ENCODE measurements at places on chromosomes 2 and 18.

GRCh38 chr2:226478109-226478809 lies 321.4 kb downstream of the IRS1 start:
- DNase-seq, result no peak

DNA sequence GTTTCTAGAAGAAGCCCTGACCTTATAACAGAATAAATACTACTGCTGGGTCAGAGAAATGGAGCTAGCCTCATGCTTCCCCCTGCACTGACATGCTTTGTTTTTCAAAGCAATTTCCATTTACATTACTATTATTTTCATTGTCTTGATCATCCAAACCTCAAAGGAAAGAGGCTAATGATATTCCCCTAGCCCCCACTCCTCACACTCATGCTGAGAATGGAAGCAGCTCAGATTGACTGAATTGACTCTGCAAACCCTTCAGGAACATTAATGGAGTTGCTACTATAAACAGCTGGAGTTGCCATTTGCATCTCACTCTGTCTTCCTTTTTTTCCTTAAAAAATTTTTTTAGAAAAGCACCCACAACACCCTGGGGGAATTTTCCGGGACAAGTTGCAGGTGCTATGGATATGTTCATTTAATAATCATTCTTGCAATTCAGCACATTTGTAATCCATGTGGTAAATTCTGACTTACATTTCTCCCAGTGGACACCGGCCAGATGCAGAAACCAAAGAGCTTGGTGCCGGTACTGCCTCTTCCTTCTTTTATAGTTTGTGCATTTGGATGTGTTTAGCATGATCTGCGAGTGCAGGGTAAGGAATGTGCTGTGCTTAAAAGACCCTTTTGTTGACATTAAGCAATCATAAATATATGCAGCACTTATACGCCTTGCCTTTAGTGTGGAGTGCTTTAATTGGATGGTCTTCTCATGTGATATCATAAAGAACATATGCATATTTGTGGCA lies 103.3 kb upstream of the OSR1 start:
- no peak for DNase-seq

DNA sequence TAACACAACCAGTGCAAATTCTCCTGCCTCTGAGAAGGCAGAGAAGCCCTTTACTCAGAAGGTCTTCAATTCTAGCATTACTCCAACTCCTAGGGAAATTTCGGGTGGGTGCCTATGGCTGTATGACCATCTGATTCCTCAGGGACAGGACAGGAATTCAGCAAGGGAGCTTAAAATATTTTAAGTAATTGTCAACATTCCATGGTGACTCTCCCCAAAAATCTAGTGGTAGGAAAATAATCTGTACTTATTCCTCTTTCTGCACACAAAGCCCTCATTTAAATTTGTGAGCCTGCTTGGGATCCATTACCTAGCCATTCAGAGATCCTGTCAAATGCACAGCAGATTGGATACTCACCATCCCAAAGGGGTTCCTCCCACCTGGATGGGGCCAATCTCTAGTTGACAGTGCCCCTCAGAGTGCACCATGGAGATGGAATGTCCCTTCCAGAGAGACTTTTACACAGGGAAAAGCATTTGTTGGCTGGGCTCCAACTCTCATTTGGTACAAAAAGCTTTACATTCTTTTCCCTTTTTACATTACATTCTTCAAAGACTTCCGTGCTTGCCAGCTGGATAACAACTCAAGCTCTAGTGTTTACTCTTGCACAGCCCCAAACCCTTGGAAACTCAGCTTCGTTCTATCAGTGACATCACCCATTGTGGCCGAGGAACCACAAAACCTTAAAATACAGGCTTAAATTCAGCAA lies 3.1 kb upstream of the TMEM150A start:
- no peak for DNase-seq

DNA sequence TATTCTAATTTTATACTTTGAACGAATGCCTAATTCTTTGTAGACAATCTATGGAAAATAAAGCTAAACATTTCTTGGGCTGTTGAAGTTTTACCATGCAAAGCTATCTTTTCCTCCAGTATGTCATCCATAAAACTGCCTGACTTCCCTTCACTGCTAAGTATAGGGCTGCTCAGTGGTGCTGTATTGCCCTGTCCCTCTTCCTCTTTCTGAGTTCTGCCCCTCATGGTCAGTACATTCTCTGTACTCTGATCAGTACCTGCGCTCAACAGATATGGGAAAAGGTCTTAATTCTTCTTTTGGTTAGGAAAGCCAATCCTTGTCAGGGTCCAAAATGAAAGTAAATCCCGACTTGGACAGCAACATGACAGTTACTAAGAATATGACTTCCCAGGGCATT lies 321.9 kb downstream of the RAD51AP2 start:
- DNase-seq, result no peak

GRCh38 chr18:64974391-64975125 lies 776.3 kb upstream of the CDH7 start:
- no peak for DNase-seq

GRCh38 chr2:172065111-172065510 lies 20.2 kb upstream of the DLX1 start:
- DNase-seq, result no peak

- DNase-seq, result no peak
Measured at GRCh38 chr2:51039581-51039980, 7.6 kb upstream of the NRXN1 start.

GRCh38 chr2:224479826-224480225 lies 77.9 kb upstream of the FAM124B start:
- DNase-seq, result no peak

- no peak for DNase-seq
Measured at GRCh38 chr2:45466053-45466452, 145.0 kb downstream of the SRBD1 start.

GRCh38 chr2:208265371-208265800 lies 669 bp upstream of the PIKFYVE start:
- DNase-seq, result no peak

- no peak for DNase-seq
Measured at GRCh38 chr2:39991298-39991697, 212.2 kb upstream of the THUMPD2 start.

DNA sequence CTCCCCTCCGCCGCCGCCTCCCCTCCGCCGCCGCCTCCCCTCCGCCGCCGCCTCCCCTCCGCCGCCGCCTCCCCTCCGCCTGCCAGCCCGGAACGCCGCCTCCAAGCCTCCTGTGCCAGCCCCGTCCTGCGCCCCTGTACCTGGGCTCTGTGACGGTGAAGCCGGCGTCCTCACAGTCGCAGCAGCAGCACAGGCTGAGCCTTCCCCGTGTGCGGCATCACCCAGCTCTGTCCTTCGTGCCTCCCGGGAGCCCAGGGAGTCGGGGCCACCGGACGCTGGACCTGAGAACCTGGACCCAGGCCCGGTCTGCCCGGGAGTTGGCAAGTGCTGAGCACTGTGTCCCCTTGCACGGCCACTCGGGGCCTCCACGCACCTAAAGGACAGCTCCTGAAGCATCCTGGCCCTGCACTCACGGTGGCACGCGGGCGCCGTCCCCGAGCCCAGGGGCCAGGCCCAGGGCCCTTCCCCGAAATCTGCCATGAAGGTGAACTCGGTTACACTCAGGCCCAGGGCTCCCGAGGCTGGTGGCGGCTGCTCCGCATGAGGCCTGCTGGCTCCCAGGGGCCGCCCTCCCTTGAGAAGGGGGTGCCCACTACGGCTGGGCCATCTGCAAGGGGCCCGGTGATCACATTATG lies 32.9 kb downstream of the RTP5 start:
- no peak for DNase-seq

DNA sequence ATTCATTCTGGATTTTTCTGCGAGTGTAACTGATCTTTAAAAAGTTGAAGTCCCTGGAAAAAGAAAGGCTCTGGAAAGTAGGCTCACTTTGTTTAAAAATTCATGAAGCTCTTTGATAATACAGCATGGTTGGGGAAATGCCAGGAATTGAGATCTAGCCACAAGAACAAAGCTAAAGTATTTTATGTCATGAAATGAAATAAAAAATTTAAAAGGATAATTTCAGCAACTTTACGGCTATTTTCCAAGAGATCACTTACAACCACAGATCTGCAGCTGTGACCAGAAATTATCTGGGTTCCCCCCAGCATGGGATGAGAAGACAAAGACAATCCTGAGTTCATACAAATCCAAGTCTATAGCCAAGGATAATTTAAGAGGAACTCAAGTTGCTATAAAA lies 25.3 kb upstream of the RFX8 start:
- no peak for DNase-seq

DNA sequence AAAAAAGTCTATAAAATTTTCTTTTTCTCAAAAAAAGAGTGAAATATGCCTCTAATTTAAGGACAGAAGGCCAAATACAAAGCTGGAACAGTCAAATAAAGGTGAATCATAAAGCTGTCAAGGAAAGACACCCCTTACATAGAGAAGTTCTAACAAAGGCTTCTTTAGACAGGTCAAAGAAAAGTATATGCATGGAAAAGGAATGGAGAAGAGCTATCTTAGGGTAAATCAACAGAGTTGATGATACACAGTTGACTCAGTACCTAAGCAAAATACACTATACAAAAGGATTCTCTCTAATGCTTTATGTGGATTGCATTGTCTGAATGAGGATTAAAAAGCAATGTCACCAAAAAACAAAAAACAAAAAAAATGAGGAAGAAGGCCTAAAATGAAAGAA lies 214.8 kb downstream of the TXNL1 start:
- DNase-seq, result no peak

DNA sequence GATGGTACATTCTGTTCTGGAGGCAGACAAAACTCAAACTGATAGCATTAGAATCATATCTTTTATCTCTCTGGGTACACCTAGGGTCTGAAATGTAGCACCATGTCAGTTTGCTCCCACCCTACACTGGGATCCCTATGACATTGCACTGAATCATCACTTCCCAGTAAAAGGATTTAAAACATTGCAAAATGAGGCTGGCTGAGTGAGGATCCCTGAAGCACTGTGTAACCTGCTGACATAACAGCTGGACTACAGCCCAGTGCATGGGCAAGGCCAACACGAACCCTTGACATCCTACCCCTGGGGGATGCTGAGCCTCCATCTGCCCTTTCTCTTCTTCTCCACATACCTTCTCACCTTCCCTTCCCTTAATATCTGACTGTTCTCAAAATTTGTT lies 253.2 kb downstream of the TTC32 start:
- DNase-seq, result no peak

- no peak for DNase-seq
Measured at GRCh38 chr2:26846334-26847306, 1.3 kb upstream of the DPYSL5 start.

DNA sequence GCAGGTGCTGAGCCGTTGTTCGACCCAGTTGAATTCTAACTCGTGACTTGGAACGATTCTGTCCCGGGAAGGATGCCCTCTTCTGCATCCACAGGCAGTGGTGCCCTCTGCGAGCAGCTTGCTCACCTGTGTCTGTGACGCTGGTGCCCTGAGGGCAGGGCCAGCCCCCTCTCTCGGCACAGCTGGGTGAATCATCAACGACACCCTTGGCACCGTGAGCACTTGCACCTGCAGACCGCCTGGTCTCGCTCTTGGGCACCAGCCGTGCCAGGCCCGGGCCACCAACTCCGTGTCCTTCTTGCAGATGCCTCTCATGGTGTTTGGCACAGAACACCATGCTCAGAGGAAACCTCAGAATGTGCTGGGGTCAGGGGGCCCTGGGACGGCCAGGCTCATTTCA lies 75.0 kb downstream of the SLC66A2 start:
- DNase-seq, result no peak

GRCh38 chr2:85998071-85998991 lies 107.4 kb downstream of the POLR1A start:
- DNase-seq, result no peak

GRCh38 chr18:76953583-76954233 lies 131.4 kb downstream of the ZNF236 start:
- no peak for DNase-seq

GRCh38 chr2:100407563-100407962 lies 9.9 kb downstream of the CHST10 start:
- no peak for DNase-seq

All from stimulated activated CD8-positive, alpha-beta memory T cell treated with anti-CD3 and anti-CD28 coated beads, Interleukin-7, amount 100 ng/mL, for 1 hour (primary cell).